ENCODE measurements at places on chromosomes 2 and 18.
A peak's percentile ranks its signal among the peaks of the same experiment; 100 is the strongest.

- DNase-seq: peak; percentile 44
These were observed 35.8 kb downstream of the ST3GAL5 start for GRCh38 chr2:85852937-85853498.

- DNase-seq: peak; percentile 79
These were observed 22.7 kb downstream of the BCL11A start for GRCh38 chr2:60530660-60531281.

DNA sequence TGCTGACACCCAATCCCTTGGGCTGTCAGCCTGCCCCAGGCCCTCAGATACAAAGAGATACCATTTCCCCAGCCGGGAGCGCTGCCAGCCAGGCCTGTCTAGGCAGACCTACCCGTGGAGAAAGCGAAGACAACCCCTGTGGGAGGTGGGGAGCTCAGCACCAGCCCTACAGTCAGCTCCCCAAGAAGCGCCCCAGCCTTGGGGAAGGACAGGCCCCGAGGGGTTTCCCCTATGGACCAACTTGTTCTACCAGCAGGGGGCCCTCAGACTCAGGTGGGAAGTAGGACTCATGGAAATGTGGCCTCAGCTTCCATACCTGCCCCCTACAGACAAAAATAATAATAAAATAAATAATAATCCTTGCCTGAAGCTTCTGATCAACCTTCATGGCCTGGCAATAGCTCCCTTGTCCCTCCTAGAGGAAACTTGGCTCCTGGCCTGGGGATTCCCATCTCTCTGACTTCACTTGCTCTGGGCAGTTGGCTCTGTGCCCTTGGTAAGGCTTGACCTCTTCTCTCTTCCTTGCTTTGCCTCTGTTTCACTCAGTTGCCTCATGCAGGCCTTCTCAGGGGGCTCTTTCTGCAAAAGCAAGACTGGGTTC, 7.0 kb downstream of the SLC35F6 start:
- DNase-seq: peak; percentile 80

GRCh38 chr2:209476367-209477208, 52.7 kb downstream of the MAP2 start:
- no peak for DNase-seq

DNA sequence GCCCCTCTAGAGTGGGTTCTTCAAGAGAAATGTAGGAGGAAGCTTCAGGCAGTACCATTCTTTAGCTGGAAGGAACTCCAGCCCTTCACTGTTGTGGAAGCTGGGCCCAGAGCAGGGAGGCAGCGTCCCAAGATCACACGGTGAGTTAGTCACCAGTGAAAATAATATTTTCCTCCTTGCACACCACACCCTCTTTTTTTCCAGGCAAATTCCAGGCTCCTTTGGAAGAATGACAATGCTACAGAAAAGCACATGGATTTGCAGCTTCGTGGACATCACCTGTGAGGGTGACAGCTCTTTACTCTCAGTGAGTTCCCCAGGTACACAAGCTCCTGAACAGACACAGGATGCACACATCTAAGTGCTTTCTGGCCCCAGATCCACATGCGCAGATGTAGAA, 157.1 kb downstream of the COL6A3 start:
- peak; percentile 64 for DNase-seq

DNA sequence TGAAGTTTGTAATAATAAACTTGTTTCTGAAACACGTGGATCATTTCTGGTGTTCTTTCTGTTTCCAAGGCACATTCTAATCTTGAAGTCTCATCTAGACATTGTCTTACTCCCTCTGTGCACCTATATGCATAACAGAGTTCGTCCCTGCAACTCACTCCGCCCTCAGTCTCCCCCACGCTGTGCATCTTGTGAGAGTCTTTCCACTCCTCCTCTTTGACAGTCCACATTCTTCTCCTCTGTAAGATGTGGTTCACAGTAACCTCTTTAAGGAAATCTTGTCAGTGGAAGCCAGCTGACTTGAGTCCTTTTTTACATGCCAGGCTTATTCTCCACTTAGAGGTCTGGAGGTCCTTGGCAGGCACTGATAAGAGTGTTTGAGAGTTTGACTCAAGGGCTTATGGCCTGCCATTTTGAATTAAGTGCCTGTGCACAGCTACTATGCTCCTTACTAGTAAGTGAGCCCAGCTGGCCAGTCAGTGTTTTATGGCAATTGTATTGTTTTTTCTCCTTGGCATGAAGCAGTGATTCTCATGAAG, 108.9 kb upstream of the IL1R2 start:
- no peak for DNase-seq

DNA sequence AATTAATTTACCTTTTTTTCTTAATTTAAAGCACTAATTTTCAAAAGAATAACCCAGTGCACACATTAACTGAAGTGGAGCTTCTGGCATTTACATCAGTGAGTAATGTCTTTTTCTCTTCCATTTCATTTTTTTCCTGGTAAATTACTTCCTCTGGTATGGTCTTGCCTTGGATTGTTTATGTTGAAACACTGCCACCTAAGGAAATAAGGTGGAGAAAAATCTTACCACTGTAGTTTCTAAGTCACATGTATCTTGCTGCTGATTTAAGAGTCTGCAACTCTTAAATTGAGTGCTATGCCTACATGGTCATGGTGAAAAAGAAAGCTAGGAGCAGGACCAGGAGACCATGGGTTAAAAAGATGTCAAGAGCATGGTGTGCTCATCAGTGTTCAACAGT, 51.0 kb downstream of the TTC27 start:
- DNase-seq: no peak

- DNase-seq: no peak
These were observed 3.4 kb downstream of the SDC1 start for GRCh38 chr2:20221555-20221973.

- no peak for DNase-seq
These were observed 88.2 kb upstream of the MCFD2 start for GRCh38 chr2:47003641-47004427.

- peak; percentile 40 for DNase-seq
These were observed 1.1 kb upstream of the TET3 start for GRCh38 chr2:73983322-73984202.

DNA sequence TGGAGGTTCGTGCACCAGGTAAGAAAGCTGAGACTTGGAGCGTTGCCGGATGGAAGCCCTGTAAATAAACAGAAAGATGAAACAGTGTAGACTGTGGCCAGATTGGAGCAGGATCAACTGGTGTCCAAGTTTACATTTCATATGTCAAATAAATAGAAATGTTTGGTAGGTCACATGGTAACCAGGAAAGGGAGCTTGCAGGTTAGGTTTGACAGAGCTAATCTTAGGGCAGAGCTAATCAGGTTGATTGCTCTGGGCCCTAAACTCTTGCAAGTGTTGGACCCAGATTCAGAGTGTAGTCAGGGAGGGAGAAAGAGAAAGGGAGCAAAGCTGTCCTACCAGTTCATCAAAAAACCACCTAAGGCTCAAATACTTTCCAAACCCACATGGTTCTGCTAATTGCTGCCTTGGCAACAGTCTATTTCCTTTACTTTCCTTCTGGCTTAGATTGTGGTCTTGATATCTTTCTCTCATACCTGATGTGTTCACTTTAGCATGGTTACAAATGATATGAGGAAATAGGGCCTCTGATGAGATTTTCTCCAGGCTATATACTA, 63.2 kb downstream of the G6PC2 start:
- no peak for DNase-seq

DNA sequence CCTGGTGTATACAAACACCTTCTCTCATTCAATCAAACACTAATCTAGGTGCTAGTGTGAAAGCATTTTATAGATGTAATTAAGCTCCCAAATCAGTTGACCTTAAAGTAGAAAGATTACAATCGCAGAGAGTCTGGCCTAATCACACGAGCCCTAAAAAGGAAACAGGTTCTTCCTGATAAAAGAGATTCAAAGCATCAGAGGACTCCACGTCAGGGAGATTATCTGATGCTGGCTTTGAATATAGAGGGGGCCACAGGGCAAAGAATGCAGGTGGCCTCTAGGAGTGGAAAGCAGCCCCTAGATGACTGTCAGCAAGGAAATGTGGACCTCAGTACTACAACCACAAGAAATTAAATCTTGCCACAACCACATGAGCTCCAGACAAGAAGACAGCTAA, 28.2 kb upstream of the ZC3H15 start:
- no peak for DNase-seq

DNA sequence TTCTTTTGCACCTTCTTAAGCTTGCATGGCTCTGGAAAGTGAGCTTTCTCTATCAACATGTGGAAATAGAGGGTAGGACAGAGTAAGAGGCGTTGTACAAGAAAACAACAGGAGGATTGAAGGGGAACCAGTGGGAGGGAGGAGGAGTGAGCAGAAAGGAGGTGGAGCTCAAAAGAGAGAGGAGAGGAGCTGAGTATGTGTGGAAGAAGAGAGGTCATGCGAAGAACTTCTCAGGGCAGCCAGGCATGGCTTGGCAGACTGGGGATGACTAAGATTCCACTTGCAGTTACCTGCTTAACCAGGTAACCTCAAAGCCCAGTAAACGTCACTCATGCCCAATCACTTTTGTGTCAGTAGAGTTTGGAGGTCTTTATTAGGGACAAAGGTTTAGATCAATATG, 105.1 kb downstream of the BCL2L11 start:
- no peak for DNase-seq

DNA sequence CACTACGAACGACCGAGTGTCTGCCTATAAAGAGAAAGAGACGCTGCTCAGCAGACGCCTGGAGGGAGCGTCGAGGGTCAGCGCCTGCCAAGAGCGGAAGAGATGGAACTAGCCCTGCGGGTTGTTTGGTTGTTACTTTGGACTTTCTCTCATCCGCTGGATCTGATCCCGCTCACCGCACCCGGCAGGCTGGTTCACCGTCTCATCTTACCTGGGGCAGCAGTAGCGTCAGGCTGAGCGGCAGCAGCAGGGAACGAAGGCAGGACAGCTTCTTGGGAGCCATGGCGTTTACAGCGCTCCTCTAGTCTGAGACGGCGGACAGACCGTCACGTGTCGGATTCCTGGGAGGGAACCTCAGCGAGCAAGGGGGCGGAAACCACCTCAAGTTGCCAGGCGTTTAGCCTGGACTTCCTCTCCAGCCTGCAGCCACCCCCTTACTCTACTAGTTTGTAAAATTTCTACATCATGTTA, 1.9 kb downstream of the GLB1L start:
- peak; percentile 52 for DNase-seq

DNA sequence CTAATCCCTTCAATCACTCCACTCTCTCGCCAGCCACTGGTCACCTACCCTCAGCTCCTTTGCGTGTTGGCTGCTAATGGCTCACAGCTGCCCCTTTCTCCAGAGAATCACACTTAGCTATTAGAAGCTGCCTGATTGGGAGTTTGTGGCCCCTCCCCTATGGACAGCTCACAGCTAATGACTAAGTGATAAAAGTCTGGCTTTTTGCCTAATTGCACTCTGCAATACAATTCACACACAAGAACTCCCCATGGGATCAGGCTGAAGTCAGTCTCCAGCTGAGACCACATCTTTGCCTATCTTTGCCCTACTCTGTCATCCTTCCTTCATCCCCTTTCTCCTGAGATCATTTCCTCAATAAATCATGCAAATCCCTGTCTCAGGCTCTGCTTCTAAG, 701.9 kb upstream of the RAB6C start:
- no peak for DNase-seq

DNA sequence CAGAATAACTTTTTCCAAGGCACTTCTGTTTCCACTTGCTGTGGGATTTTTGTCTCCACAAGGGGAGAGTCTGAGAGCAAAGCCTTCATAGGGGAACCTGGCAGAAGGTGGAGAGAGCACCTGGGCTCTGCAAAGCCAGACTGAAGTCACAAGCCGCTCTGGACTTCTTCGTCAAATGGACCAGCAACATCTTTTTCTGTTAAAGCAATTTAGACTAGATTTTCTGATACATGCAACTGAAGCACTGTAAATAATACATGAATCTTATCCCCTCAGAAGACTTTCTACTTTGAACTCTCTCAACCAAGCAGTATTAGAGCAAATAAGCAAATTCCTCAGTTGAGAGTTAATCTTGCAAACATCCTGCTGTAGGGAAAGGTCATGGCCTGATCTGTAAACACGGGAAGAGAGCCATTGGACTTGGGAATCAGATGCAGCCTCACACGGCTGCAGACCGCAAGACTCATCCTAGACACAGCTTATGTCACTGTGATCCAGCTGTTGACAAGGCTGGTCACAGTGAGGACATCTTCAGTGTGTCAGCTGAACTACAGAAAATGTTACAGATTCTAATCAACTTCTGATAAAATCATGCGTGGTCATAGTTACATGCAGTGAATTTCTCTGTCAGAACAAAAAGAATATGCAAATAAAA, 3.2 kb downstream of the SH3YL1 start:
- no peak for DNase-seq

DNA sequence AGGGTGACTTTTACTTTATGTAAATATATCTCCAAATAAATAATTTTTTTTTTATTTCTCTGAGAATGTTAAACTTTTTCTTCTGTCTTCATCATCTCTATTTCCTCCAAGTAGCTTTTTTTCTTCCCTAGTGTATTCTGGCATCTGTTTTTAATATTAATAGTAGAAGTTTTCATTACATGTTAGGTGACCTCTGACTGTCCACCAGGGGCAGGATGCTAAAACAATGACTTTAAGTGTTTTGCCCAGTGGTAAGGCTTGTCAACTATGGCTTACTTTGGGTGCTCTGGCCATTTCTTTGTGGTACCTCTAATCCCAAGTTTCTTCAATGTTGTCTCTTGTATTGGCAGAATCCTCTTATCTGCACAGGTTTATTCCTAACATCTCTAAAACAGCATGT, 127.1 kb downstream of the SRBD1 start:
- DNase-seq: no peak

DNA sequence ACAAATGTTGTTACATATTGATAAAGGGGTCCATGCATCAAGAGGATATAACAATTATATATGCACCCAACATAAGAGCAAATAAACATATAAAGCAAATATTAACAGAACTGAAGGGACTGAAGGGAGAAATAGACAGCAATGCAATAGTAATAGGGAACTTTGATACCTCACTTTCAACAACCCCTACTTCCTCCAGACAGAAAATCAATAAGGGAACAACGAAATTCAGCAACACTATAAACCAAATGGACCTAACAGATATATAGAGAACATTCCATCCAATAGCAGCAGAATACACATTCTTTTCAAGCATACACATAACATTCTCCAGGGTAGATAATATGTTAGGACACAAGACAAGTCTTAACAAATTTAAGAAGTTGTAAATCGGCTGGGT, 71.7 kb downstream of the L3MBTL4 start:
- DNase-seq: no peak

DNA sequence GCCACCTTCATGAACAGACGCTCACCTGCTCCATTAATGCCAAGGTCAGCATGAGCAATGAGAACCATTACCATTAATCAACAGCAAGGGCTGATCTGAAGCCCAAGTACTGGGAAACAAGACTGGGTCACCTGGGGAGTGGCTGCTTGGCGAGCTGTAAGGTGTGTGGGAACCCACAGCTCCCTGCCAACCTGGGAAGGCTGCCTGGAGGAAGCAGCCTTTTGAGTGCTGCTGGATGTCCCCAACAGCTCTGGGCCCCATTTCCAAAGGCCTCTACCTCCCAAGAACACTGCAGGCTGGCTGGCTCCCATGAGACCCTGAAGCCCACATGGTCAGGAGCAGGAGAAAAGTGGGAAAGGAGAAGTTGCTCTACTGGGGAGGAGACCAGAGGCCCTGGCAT, 62.1 kb downstream of the CYP26B1 start:
- no peak for DNase-seq

GRCh38 chr2:150598383-150598782, 110.9 kb upstream of the RND3 start:
- no peak for DNase-seq

Data from left ventricle myocardium superior (tissue), 1 donor.